Activated CD4-positive, alpha-beta memory T cell treated with anti-CD3 and anti-CD28 coated beads, Interleukin-2, amount 10 ng/mL, durations not matched to agents 7 days and 5 days (primary cell): ENCODE measurements at places on chromosomes 16 and 17.

- DNase-seq: peak; percentile 82
These were observed 2.9 kb downstream of the CTRL start for GRCh38 chr16:67928561-67929364.

DNA sequence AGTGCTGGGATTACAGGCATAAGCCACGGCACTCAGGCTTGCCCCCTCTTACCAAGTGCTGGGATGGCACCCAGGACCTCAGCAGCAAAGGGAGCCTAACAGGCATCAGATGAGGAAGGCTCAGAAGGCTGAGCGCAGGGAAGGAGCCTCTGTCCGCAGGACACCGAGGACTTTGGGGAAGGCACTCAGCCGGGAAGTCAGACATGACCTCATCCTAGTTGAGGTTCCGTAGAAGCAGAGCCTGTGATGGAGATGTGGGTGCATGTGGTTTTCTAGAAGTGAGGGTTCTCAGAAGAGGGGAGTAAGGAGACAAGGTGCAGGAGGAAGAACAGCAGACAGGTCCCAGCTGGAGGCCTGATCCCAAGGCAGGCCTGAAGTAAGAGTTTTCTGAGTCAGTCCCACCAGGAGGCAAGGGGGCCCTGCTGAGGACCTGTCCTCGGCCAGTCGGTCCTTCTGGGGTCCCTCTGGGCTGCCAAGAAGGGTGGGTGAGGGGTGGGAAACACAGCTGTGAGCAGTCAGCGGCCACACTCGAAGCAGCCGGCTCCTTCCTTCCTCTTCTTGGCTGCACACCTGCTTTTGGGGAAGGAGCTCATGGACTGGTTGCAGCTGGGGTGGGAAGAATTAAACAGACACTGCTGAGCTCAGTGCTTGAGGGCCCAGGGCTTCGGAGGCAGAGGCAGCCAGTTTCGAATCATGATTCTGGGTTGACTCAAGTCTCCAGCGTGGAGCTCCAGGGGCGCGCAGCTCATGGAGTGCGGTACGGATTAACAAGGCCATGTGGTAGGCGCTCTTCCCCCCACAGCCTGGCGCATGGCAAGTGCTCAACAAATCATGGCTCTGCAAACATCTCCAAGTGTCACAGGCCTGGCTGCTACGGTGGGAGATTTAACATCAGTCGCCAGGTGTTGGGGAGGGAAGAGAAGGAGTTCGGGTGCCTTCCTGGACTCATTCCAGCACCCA, 38.9 kb upstream of the SNN start:
- DNase-seq: no peak

GRCh38 chr16:49283376-49284049, 1.9 kb upstream of the CBLN1 start:
- DNase-seq: no peak

DNA sequence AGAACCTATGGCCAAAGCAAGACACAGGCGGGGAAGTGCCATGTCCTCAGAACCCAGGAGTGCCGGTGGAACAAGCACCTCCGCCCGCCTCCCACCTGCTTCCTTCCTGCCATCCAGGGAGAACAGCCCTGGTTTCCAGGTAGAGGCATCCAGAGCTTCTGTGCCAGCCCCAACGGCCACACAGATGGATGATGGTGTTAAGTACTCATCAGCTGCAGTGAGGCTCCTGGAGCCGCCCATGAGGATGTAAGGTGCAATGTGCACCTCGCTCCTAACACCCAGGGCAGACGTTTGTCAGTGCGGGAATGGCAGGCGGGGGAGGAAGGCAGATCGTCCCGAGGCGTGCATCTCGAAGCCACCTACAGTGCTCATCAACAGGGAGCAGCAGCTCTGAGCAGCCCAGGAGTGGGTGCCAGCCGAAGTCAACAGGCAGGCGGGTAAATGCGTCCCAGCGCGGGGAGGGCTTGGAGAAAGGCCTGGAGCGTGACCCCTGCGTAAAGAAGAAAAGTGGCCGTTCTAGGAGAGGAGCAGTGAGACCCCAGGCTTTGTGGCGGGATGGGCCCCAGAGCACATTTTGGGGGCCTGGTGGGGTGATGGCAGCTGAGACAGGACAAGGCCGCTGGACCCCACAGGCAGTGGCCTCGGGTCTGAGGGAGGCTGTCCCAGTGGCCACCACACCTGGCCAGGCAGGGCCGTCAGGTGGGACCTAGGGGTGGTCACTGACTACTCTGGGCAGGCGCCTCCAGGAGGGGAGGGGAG, 46.1 kb upstream of the ACSF3 start:
- no peak for DNase-seq

DNA sequence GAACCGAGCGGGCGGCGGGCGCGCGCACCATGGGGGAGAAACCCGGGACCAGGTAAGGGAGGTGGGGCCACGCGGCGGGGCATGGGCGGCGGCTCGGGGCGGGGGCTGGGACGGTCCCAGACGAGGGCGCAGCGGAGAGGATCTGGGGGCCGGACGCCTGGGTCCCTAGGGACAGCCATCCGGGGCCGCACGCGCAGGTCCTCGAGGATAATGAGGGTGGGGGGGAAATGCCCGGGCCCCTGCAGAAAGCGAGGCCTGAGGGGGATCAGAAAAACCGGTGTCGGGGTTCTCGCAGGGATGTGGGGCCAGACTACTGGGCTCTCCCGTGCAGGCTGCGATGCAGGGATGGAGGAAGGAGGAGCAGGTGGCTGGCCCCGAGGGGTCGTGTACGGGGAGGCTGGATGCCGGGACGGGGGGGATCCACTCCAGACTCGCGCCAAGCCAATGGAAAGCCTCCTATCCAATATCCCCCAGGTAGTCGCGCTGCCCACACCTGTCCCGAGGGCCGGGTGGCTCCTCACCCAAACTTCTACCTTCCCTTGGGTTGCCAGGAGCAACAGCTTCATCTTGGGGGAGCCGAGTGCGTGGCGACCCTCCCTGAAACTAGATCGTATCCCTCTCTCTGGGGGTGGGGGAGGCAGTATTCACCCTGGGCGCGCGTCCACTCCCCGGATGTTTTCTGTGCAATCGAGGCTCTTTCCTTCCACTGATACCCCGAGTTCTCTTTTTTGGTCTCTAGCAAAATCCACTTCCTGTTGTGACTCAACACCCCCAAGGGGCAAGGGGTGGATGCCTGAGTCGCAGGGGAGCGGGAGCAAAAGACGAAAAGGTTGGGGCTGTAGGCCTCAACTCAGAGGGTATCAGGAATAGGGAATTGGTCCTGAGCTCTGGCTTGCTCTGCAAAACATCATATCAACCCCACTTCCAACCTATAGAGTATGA, 532 bp downstream of the ARRB2 start:
- DNase-seq: peak; percentile 70

- DNase-seq: no peak
These were observed 8.7 kb upstream of the SYNGR2 start for GRCh38 chr17:78159575-78160158.

DNA sequence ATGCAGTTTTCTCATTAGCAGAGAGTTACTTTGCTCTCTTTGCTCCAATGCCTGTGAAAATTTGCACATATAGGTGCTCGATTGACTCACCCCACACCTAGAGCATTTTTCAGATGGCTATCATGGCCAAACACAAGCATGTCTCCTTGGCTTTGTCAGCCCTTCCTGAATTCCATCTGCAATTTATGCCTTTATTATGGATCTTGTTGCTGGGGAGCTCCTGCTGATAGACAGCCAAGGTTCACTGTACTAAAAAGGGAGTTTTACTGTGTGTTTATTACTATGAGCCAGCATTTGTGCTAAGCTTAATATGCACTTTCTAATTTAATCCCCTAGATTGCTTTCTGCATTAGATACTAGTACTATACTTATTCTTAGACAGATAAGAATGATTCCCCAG, 93.3 kb downstream of the TOX3 start:
- no peak for DNase-seq

DNA sequence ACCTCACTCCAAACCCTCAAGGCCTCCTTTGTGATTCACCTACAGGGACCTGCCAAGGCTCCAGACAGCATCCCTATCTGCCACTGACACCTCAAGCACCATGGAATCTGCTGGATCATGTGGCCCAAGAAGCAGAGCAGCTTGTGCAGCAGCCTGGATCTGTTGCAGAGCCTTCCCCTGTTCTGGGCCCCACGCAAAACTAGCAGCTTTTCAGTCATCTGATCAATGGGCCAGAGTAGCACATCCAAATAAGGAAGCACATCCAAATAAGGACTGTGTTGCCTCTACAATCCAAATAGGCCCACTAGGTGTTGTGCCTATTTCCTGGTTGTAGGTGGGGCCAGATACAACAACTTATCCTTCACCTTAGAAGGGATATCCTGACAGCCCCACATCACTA, 97.1 kb upstream of the GNAO1 start:
- DNase-seq: no peak

GRCh38 chr16:19710191-19710908, 7.7 kb downstream of the KNOP1 start:
- no peak for DNase-seq

DNA sequence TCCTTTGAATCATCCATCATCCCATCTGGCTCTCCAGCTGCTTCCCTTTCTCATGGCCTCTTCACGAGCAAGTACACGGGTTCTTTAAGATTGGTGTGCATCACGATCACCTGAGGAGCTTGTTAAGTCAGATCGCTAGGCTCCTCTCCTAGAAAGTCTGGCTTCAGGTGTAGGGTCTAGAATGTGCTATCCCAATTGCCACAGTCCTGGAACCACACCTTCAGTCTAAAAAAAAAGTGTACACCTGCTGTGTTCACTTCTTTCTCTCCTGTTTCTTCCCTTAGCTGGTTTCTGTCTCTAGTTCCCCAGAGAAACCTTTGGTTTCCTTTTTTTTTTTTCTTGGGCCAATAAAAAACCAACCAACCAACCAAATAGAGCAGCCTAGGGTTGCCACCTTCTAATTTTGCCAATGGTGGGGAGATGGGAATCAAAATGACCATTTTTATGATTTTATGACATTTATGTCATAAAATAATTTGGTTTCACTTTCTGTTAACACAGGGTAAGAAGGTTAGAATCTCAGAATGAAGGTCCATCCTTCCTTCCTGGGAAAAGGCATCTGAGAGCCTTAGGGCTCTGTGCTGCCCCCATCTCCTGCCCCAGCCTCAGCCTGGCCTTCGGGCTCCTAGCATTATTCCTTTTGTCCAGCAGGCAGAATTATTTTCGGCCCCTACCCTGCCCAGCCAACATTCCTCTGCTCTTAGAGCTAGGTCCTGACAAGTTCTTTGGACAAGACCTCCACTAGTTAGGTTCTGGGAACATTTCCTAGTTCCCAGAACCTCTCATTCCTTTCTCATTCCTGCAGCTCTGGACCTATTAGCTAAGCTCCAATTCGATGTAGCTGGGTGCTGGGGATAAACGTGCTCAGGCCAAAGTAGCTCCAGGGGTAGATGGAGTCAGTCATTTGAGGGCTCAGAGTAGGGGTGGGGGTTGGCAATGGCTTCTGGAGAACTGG, 1.9 kb upstream of the GGT6 start:
- DNase-seq: no peak

DNA sequence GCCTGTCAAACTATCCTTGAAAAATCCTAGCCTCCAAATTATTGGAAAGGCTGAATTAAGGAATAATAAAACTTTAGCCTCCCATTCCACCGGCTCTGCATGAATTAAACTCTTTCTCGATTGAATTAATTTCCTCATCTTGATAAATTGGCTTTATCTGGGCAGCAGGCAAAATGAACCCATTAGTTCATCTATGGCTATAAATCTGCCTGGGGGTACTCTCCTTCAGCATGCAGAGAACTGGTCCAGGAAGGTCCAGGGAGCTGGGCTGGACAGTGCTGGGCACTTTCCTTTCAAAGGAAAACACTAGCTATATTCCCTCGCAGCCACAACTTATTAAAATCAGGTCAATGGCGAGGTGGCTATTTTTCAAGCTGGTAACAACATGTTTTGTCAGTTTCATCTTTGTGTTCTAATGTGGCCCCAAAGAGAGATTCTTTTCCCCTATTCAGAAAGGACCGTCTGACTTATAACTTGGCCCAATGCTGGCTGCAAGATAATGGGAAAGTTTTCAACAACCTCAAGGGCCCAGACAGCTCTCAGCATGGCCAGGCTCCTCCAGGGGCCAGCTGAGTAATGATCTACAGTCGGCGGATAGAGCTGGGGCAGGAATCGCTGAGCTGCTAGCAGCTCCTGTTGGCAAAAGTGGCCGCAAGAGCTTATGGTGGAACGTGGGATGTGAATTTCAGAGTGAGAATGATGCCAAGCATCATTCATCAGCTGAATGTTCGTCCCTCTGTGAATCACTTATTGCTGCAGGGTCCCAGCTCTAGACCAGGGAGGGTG, 326.9 kb downstream of the SLC39A11 start:
- DNase-seq: no peak

GRCh38 chr17:67442787-67443624, 65.9 kb downstream of the PITPNC1 start:
- DNase-seq: no peak

- DNase-seq: no peak
These were observed 94.6 kb upstream of the SMIM36 start for GRCh38 chr17:55605705-55606487.

GRCh38 chr16:62201911-62202310, 165.7 kb upstream of the CDH8 start:
- DNase-seq: no peak

GRCh38 chr17:72191356-72191755, 70.5 kb downstream of the SOX9 start:
- no peak for DNase-seq

DNA sequence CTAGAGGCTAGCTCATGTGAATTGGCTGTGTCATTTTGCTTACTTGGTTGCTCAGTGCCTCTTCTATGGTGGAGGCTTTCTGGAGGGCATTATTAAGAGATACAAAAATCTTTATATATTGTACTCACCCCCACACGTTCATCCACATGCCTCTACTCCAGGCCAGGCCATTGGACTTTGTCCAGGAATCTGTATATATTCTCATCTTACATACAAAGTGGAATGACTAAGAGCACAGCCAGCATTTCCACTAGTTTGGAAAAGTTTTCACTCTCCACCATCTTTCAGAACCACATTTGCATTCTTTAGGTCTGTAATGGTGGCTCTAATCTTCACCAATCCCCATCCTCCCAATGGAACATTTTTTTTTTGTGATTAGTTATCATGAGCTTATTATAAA, 4.8 kb upstream of the GLG1 start:
- no peak for DNase-seq

GRCh38 chr17:40101367-40102210, 1.2 kb upstream of the NR1D1 start:
- DNase-seq: no peak

- no peak for DNase-seq
These were observed 77.9 kb upstream of the TANC2 start for GRCh38 chr17:62888148-62888547.

DNA sequence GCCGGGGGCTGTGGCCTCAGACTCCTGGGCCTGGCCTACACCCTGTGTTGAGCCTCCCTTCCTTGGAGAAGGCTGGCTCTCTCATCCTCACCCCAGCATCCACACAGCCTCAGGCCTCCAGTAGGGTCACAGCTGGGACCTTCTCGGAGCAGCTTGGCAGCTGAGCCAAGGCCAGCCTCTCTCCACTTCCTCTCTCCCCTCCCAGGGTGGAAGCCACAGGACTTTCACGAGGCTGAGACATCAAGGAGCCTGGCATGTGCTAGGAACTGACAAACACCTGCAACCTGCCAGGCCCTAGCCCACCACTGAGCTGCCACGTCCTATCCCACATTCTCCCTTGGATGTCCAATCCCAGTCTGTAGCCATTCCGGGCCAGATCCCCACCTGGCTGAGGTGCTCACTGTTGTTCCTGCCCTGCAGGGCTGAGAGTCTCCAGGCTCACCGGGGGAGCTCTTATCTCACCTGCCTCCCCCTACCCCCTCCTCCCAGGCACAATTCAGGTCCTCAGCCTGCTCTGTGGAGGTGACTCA, 3.1 kb downstream of the MMP15 start:
- no peak for DNase-seq

- no peak for DNase-seq
These were observed 2.6 kb upstream of the RASD1 start for GRCh38 chr17:17498606-17499301.

GRCh38 chr16:53816211-53816836, 112.4 kb downstream of the FTO start:
- no peak for DNase-seq
